ENCODE measurements at places on chromosomes 5 and 9. TPM values are rescaled to one million over a fixed set of nuclear protein-coding genes. Genes with fewer than 3 reads are reported as not detected.
A peak's percentile ranks its signal among the peaks of the same experiment; 100 is the strongest.

The SLC27A6 gene
- 39.4 TPM for total RNA-seq

DNA sequence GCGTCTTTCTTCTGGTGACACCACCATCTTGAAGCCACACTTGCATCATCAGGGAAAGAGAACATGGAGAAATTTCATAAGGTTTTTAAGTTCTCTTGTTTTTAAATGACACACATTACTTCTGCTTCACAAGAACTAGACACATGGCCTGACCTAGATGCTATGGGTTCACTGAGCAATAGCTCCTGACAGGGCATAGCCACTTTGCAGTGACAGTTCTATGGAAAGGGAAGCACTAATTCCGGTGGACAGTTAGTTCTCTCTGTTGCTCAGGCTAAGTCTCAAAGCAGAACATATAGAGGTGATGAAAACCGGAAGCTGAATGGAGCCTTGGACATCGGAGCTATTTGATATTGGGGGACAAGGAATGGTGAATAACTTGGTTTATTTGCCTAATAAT, 940.1 kb upstream of the WWC1 start:
- H3K36me3 ChIP-seq, result no peaks in the 10 kb centered on the region
- H3K27me3 ChIP-seq, result peaks cover 13% of the 10 kb centered on the region
- no peak overlapping the region for H3K4me3 ChIP-seq
- no peak for DNase-seq
- no peaks in the 10 kb centered on the region for H3K4me1 ChIP-seq

GRCh38 chr9:126036881-126037291, 289.7 kb downstream of the PBX3 start:
- DNase-seq, result no peak
- H3K4me3 ChIP-seq, result no peak overlapping the region

- H3K36me3 ChIP-seq, result no peaks in the 10 kb centered on the region
- H3K4me3 ChIP-seq, result no peak overlapping the region
- H3K27ac ChIP-seq, result no peak overlapping the region
- peak; percentile 46 for DNase-seq
Measured at GRCh38 chr9:32968101-32969011, 33.1 kb downstream of the APTX start.

GRCh38 chr9:69945671-69946141, 97.9 kb upstream of the MAMDC2 start:
- H3K27ac ChIP-seq, result no peak overlapping the region
- peaks cover 25% of the 10 kb centered on the region for H3K4me1 ChIP-seq
- H3K27me3 ChIP-seq, result no peaks in the 10 kb centered on the region
- H3K4me3 ChIP-seq, result no peak overlapping the region
- DNase-seq, result peak; percentile 15
- no peaks in the 10 kb centered on the region for H3K36me3 ChIP-seq

DNA sequence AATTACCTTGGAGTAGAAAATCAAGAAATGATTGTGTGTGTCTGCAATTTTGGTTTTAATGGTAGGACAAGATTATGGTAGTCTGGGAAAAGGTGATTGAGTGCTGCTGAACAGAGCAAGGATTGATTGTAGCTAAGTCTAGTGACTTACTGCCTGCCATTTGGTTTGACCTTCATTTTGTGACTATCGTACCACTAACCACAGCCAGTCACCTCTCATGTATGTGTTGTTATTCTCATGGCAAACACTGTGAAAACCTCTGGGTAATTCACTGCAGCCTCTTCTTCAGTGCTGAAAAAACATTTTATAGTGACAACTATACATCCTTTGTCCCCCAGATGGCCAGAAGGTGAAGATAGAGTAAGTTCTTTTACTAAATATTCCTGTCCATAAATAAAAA, 37.5 kb downstream of the CTNNA1 start:
- no peak overlapping the region for H3K27ac ChIP-seq
- no peaks in the 10 kb centered on the region for H3K36me3 ChIP-seq
- H3K27me3 ChIP-seq, result no peaks in the 10 kb centered on the region
- DNase-seq, result no peak
- peaks cover 42% of the 10 kb centered on the region for H3K4me1 ChIP-seq
- H3K4me3 ChIP-seq, result no peak overlapping the region

- no peak for DNase-seq
- H3K27ac ChIP-seq, result no peak overlapping the region
- H3K36me3 ChIP-seq, result no peaks in the 10 kb centered on the region
- H3K4me3 ChIP-seq, result no peak overlapping the region
- H3K27me3 ChIP-seq, result no peaks in the 10 kb centered on the region
- peaks cover 13% of the 10 kb centered on the region for H3K4me1 ChIP-seq
Measured at GRCh38 chr9:89427621-89428221, 70.2 kb downstream of the SEMA4D start.

DNA sequence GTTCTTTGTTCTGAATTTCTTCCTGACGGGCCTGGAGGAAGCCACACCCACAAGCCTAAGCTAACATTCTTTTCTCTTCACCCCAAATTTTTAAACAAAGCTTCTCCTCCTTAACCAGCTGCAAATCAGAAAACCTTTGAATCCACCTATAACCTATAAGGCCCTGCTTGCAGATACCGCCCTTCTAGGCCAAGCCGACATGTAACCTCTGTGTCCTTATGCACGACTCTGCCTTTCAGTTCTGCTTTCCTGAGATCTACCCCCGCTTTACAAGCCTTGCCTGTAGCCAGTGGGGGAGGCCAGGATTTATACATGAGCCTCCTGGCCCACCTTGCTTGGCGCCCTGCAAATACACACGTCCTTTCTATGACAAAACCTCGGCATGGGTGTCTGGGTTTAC, 19.3 kb downstream of the BRD9 start:
- no peaks in the 10 kb centered on the region for H3K27me3 ChIP-seq
- H3K27ac ChIP-seq, result peak overlapping the region; percentile 8
- no peak overlapping the region for H3K4me3 ChIP-seq
- no peak for DNase-seq
- H3K4me1 ChIP-seq, result no peaks in the 10 kb centered on the region
- peaks cover 53% of the 10 kb centered on the region for H3K36me3 ChIP-seq

- DNase-seq, result no peak
- no peaks in the 10 kb centered on the region for H3K27me3 ChIP-seq
- H3K4me3 ChIP-seq, result no peak overlapping the region
- H3K27ac ChIP-seq, result no peak overlapping the region
- no peaks in the 10 kb centered on the region for H3K36me3 ChIP-seq
Measured at GRCh38 chr9:26756881-26757280, 135.7 kb downstream of the CAAP1 start.

The CHMP5 gene
- 55.4 TPM for total RNA-seq

The SURF6 gene
- 10.9 TPM for total RNA-seq

DNA sequence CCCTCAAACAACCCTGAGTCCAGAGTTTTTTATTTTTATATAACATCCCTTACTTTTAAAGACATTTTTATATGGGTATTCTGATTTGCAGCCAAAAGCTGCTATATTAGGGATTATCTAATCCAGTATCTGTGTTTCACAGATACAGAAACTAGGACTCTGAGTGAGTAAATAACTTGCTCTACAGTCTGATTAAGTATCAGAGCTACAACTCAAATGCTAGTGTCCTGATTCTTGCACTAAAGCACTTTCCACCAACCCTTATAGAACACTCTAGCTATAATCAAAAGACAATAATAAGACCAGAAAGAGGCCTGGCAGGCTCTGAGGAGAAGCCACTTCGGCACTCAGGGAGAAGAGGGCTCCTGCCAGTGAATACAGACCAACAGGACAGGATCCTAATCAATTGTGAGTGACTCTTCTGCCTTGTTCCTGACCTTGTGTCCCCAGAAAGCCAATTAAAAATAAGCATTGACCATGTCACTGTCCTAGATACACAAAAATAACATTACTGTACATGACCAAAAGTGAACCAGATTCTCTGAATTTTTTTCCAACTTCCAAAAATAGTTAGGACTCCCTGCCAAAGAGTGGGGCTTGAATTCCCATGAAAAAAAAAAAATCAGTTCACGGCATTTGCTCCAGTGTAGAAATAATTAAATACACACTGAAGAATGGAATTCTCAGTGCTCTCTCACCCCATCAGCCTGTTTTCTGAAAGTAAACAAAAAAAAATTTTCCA, 63.6 kb upstream of the MAP3K1 start:
- H3K36me3 ChIP-seq, result no peaks in the 10 kb centered on the region
- DNase-seq, result no peak
- H3K4me3 ChIP-seq, result no peak overlapping the region
- no peaks in the 10 kb centered on the region for H3K4me1 ChIP-seq
- no peak overlapping the region for H3K27ac ChIP-seq

The KIF4B gene
- total RNA-seq, result not detected

The MARCOL gene
- not detected for total RNA-seq

GRCh38 chr9:89442981-89443814, 54.7 kb downstream of the SEMA4D start:
- no peaks in the 10 kb centered on the region for H3K36me3 ChIP-seq
- peaks cover 27% of the 10 kb centered on the region for H3K4me1 ChIP-seq
- H3K4me3 ChIP-seq, result no peak overlapping the region
- no peak for DNase-seq

DNA sequence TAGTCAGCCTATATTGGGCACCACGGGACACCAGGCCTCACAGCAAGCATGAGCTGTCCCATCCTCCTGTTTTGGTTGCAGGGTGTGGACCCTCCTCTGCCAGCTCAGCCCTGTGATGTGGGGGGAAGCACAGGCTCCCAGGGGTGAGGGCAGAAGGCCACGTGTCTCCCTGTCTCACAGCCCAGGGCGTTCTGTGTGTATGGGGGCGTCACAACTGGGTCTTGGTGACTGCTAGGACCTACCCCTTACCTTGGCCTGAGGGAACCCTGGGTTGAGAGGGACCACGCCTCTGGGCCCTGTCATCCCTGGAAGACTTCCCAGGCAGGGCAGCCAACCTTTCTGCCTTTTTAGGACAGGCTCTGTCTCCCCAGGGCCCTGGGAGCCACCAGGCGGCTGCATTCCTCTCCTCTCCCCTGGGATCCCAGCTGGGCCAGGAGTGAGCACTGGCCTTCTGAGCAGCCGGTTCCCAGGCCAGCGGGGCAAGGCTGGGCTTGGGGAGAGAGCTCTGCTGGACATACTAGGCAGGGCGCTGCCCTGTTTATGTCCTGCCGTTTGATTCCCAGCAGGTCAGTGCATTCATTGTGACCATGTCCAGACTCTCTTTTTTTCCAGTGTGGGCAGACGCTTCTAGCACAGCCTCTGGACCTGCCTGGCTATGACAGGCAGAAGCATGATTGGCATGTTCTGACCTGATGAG, 97.4 kb downstream of the DAB2IP start:
- no peaks in the 10 kb centered on the region for H3K27me3 ChIP-seq
- H3K4me1 ChIP-seq, result peaks cover 94% of the 10 kb centered on the region
- H3K27ac ChIP-seq, result peak overlapping the region; percentile 98
- no peak overlapping the region for H3K4me3 ChIP-seq

The OR4F3 gene
- not detected for total RNA-seq

- no peak overlapping the region for H3K4me3 ChIP-seq
- H3K27ac ChIP-seq, result no peak overlapping the region
- no peaks in the 10 kb centered on the region for H3K4me1 ChIP-seq
- DNase-seq, result no peak
- H3K27me3 ChIP-seq, result no peaks in the 10 kb centered on the region
Measured at GRCh38 chr9:33426843-33427293, 20.5 kb downstream of the AQP3 start.

The IQGAP2 gene
- 3.7 TPM for total RNA-seq

The LCN9 gene
- total RNA-seq, result not detected

DNA sequence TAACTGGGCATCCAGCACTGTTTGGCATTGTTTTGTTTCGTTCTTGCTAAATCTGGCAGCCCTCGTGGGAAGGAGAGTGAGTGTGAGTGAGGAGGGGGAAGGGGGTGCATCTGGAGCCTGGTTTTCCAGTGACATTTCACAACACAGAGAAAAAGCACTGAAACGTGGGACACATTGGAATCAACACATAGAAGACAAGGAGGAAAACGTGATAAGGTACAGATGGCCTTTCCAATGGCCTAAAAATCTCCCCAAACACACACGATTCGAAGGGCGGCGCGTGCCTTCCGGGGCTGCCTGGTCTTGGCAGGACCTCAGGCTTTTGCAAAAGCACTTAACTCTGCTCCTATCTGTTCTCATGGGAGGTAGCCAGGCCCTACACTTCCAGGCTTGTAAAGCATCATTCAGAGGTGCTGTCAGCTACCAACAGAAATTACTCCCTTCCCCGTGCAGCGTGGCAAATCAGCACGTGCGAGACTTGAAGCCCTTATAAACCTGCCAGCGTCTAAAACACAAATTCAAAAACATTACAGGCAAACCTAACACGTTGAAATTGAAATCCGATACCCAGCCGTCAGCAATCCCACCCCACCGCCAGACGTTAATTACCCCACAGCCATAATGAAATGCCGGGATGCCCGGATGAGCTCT, 129.4 kb downstream of the OLFM1 start:
- no peak overlapping the region for H3K4me3 ChIP-seq
- H3K27ac ChIP-seq, result no peak overlapping the region
- peaks cover 12% of the 10 kb centered on the region for H3K4me1 ChIP-seq
- peaks cover 33% of the 10 kb centered on the region for H3K27me3 ChIP-seq

- H3K27me3 ChIP-seq, result no peaks in the 10 kb centered on the region
- no peak overlapping the region for H3K4me3 ChIP-seq
- H3K4me1 ChIP-seq, result no peaks in the 10 kb centered on the region
- H3K36me3 ChIP-seq, result no peaks in the 10 kb centered on the region
- peak; percentile 29 for DNase-seq
Measured at GRCh38 chr9:105901514-105902109, 207.3 kb downstream of the TMEM38B start.

DNA sequence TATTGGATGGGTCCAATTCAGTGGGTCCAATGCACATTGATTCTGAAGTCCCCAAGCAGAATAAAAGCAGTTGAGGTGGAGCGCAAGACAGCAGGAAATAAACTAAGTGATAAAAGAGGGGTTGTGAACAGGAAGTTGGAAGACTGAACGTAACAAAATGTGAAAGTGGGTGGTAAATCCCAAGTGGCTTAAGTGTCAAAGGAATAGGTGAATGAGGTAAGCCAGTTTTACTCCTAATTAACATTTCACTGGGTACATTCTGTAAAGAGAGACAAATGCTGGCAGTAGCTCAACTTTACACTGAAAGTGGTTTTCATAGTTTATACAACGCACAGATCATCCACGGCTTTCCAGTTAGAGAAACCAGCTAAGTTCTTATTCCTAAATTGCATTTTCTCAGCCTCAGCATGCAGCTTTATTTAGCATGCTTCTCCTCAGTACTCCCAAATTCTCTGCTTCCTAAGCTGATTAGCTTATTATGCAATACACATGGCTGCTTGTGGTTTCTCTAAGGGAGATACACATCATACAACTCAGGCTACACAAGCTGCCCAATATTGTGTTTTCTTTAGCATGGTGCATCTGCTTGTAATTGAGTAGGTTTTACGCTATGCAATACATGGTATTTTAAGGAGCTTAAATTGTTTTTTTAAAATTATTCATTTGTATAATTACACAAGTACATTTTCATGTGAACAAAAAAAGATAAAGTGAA, 34.2 kb upstream of the HSD17B4 start:
- H3K27ac ChIP-seq, result no peak overlapping the region
- no peaks in the 10 kb centered on the region for H3K27me3 ChIP-seq
- no peak for DNase-seq
- no peaks in the 10 kb centered on the region for H3K4me1 ChIP-seq
- no peak overlapping the region for H3K4me3 ChIP-seq
- no peaks in the 10 kb centered on the region for H3K36me3 ChIP-seq

DNA sequence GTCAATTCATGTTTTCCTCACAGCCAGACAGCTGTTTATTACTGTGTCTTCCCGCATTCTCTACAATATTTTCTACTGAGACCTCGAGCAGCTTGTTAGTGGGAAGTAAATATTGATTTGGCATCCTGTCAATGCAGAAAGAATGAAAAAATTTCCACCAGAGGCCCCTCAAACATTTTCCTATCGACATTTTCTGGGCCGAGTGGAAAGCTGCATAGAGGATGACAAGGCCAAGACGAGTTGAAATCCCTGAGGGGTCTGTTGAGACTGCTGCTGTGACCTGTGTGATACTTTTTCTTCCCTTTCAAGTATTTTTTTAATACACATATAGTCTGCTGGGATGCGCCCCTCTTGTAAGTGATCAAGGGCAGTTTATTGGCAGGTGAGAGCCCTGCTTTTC, 91.4 kb upstream of the SH3GL2 start:
- H3K27me3 ChIP-seq, result no peaks in the 10 kb centered on the region
- DNase-seq, result no peak
- no peak overlapping the region for H3K4me3 ChIP-seq
- no peak overlapping the region for H3K27ac ChIP-seq
- H3K4me1 ChIP-seq, result no peaks in the 10 kb centered on the region

The FAM78A gene
- 24.8 TPM for total RNA-seq
